ENCODE measurements at places on chromosomes 3 and 15.

DNA sequence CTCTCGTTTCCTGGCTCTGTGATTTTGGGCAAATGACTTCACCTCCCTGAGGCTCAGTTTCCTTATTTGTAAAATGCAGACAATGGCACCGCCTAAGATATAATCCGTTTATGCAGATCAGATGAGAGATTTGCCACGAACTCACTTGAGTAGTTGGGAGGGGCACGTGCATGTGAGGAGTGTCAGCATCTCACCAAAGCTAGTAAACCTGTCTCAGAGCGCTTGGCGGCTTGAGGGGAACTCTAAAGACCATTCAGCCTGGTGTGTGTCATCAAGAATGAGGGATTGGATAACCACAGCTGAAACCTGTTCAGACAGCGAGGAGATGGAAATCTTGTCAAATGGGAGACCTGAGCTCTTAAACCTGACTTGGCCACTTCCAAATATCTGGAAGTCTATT is 48.7 kb downstream of the BDH1 start:
- DNase-seq = no peak

GRCh38 chr3:40196966-40197365 is 112.5 kb upstream of the EIF1B start:
- no peak for DNase-seq

DNA sequence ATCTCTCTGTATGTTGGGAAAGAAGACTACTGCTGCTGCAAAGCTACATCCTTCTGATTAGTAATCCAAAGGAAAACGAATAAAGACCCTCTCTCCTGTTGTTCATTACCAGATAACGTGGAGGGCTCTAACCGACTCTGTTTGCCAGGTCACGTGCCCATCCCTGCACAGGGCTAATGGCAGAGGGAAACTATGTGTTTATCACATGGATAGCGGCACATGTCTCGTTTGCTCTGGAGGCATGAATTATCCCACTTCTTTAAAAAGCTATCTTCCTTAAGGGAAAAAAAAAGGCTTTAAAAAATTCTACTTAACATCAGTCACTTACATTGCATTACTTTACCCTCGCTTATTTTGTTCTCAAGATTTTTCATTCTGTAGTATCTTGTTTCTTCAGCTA is 32.9 kb upstream of the APEH start:
- DNase-seq = no peak

DNA sequence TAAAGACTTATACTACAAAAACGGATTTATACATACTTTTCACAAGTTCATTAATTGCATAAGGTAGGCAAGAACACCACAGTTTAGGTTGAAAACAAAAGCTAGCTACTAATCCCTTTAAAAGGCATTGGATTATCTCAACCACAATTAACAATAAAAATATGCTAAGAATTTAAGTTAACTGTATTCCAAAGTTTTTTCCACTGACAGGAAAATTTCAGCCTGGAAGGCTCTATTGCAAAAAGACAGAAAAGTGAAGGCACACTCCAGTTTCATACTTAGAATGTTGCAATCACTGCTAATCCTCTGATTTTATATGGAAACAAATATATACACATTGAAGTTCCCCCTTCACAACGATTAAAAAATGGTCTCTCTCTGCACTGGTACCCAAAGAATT is 71.5 kb downstream of the TJP1 start:
- no peak for DNase-seq

DNA sequence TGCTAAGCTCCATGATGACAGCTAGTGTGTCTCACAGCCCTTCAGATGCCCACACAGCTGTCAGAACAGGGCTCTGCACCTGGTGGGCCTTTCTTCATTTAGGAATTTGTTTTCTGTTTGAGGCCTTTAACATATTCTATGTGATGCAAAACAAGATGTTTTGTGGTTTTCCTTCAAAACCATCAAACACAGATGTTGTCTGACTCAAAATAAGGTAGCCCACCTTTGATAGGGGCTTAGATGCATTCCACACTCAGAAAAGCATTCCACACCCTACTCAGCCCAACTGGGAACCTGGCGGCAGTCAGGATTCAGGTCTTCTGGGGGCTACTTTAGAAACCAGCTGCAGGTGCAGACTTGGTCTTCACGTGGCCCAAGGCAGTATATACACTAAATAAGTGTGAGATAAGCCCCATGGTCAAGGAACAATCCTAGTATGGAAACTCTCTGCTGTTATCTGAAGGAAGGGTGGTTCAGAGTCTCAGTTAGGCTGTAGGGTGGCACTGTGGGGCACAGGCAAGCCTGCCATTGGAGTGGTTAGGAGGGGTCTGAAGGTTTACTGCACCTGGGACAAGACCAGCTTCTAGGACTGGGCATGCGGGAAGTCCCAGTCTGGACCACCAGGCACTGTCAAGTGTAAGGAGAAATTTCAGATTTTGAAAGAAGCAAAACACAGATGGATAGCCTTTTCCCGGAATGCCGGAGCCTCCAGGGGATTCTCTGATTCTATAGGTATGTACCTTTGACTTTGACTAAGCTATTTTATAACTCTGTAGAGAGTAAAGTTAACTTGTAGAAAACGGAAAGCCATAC is 20.1 kb downstream of the LRRC2 start:
- DNase-seq = no peak

GRCh38 chr3:104102386-104102785 is 1264.3 kb upstream of the ALCAM start:
- no peak for DNase-seq

- no peak for DNase-seq
These were observed 20.7 kb downstream of the FLNB start for GRCh38 chr3:58028902-58029301.

DNA sequence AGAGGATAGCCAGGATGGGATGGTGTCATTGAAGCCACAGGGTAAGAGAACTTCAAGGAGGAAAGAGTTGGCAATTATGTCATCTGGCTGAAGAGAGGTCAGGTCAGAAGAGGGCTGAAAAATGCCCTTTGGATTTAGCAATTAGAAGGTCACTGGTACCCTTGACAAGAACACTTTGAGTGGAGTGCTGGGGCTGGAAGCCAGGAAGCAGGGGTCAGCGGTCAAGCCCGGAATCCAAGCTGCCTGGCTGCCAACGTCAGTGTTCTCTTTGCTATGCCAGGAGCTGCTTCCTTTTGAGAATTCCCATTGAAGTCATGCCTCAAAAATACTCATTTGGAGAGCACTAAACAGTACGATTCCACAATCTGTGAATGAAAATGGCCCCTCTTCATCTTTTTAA is 386.5 kb downstream of the SHQ1 start:
- no peak for DNase-seq

- no peak for DNase-seq
These were observed 102.9 kb downstream of the PDZRN3 start for GRCh38 chr3:73521734-73522336.

GRCh38 chr15:31550211-31550977 is 223.8 kb downstream of the KLF13 start:
- DNase-seq = no peak

- DNase-seq = no peak
These were observed 40.6 kb upstream of the KCNH8 start for GRCh38 chr3:19107719-19108118.

GRCh38 chr3:155675094-155675493 is 69.8 kb downstream of the PLCH1 start:
- no peak for DNase-seq

DNA sequence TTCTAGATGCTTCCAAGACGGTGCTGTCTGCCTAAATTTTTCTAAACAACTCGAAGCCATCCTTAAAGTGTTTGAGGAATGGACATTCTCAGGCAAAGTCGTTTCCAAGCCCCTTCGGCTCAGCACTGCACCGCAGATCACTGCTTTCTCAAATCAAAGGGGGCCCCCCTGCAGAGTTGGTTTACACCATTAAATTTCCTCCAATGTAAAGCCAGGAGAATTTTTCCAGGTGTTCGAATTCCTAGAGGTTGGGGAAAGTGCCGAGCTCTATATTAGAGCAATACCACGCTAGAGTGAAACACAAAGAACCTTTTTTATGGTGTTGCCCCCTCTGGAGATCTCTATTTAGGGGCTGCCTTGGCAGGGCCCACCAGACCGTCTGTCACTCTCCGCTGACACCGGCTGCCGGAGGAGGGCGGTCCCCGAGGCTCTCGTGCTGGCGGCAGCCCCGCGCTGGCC is 277.9 kb upstream of the NR2F2 start:
- no peak for DNase-seq

GRCh38 chr3:181796641-181797040 is 84.9 kb downstream of the SOX2 start:
- no peak for DNase-seq

DNA sequence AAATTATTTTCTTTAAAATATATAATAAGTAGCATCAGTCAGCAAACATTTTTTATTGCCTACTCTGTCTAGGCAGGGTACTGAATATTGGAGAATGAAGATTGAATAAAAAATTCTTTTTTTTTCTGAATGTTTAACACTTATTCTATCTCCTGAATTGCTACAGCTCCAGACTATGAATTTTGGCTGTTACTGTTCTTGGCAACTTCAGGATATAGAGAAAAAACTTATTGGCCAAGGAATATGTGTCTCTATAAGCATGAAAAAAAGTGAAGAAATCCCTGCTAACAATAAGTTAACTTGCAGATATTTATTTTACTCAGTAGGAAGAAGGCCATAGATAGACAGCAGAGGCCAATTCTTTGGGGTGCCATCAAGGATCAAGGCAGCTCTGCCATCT is 309.6 kb downstream of the RBMS3 start:
- DNase-seq = no peak

- DNase-seq = no peak
These were observed 33.0 kb upstream of the AMOTL2 start for GRCh38 chr3:134407239-134407625.

GRCh38 chr3:35677797-35678196 is 38.5 kb downstream of the ARPP21 start:
- DNase-seq = no peak

GRCh38 chr15:78194568-78194925 is 39.8 kb downstream of the ACSBG1 start:
- no peak for DNase-seq

DNA sequence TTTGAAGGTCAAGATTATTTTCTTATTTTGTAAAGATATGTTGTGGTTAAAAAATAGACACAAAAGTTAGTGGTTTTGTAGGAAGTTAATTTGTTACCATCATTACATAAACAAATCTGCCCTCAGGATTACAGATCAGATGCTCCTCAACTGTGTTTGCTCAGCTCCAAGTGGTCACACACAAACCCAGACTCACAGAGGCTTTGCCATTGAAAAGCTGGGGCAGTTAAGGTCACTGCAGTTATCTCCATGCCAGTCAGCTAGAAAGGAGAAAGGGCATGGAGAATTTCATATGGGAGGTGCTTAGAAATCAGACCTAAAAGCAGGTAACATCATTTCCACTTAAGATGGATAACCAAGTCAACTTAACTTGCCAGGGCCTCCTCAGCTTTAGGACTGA is 825.7 kb upstream of the GBE1 start:
- no peak for DNase-seq

GRCh38 chr15:60762638-60763037 is 283.7 kb upstream of the ICE2 start:
- DNase-seq = no peak

- no peak for DNase-seq
These were observed 202.7 kb upstream of the KBTBD8 start for GRCh38 chr3:66795365-66795764.

DNA sequence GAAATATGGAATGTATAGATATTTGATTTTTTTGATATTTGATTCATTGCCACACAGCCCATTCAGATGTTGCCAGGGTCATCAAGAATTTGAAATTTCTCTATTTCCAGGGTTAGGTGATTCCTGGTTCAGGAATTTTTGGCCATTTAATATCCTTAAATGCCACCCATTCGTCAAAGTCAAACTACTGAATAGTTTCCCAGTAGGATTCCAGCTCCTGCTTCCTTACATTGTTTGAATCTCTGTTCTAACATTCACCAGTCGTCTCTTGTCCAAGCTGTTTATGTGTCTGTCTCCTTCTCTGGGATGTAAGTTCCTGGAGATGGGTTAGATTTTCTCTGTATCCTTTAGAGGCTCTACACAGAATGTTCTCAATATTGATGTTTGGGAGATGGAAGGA is 124.9 kb upstream of the TLE3 start:
- DNase-seq = no peak

- DNase-seq = no peak
These were observed 703.1 kb upstream of the CFAP20DC start for GRCh38 chr3:59752925-59753324.

GRCh38 chr15:95075792-95076677 is 844.7 kb downstream of the MCTP2 start:
- no peak for DNase-seq

DNA sequence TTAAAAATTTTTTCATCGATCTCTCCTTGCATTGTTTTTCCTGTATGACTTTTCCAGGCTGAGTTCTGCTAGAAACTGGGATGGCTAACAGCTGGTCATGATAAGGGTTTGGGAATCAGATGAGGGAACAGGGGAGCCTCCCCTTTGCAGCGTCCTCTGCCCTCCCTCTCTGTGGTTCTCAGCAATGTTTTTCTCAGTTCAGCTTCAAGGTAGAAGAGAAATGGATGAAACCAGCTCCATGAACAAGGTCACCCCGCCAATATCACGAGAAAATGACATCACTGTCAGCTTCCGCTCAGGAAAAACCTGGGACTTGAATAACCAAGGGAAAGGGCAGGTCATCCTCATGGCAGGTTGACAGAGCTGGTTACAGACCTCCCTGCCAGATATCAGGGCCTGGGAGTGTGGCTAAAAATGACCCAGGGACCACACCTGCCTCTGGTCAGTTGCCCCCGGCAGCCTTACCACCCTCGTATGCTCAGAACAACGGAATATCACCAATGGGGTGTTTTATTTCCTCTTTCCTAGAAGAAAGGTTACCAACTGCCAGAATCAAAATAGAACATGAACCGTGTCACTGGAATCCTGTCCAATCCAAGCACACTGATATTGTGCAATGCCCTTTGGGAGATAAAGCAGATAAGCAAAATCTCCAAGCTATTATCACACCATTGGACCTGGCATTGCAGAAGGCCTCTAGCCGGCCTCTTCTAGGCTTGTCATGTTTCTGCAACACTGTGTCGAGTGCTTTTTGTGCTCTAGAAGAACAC is 26.1 kb downstream of the LSM3 start:
- DNase-seq = no peak
